Inflammatory macrophage treated with lipopolysaccharide for 1 hour (primary cell): ENCODE measurements at places on chromosomes 2 and 18.
A peak's percentile ranks its signal among the peaks of the same experiment; 100 is the strongest.

DNA sequence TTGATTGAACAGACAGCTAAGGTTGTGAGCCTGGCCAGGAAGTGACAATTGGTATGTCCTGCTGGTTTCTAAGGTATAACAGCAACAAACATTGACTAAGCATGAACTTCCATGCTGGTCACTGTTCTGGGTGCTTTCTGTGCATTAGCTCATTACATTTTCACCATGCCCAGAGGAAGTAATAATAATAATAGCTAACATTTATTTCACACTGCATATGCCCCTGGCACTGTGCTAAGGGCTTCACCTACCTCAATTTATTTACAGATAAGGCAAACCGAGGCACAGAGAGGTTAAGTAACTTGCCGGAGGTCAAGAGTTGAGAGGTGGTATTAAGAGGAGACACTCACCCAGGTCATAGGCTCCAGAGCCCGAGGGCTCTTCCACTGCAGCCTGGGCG lies 113.6 kb downstream of the PDCL3 start:
- DNase-seq: no peak

DNA sequence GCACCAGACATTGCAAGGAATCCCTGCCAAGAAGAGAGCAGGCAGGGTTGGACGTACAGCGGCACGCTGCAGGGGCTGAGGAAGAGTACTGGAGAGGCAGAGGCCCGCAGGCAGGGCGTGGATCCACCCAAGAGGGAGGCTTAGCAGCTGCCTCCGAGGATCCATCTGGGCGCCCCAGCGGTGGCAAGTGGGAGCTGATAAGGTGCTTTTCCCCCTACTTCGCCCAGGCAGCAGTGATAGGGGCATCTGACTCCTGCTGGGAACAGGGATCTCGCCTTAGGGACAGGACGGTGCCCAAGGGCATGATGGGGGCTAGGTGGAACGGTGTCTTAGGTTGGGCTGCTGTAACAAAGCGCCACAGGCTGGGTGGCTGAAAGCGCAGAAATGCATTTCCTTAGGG lies 67.4 kb upstream of the HS6ST1 start:
- DNase-seq: no peak

GRCh38 chr2:65877331-65878010 lies 445.1 kb upstream of the SPRED2 start:
- DNase-seq: no peak

GRCh38 chr2:85537600-85538506 lies 1.1 kb upstream of the MAT2A start:
- DNase-seq: peak; percentile 16
